Midbrain (tissue), 1 donor: ENCODE measurements at places on chromosomes 4 and X.

DNA sequence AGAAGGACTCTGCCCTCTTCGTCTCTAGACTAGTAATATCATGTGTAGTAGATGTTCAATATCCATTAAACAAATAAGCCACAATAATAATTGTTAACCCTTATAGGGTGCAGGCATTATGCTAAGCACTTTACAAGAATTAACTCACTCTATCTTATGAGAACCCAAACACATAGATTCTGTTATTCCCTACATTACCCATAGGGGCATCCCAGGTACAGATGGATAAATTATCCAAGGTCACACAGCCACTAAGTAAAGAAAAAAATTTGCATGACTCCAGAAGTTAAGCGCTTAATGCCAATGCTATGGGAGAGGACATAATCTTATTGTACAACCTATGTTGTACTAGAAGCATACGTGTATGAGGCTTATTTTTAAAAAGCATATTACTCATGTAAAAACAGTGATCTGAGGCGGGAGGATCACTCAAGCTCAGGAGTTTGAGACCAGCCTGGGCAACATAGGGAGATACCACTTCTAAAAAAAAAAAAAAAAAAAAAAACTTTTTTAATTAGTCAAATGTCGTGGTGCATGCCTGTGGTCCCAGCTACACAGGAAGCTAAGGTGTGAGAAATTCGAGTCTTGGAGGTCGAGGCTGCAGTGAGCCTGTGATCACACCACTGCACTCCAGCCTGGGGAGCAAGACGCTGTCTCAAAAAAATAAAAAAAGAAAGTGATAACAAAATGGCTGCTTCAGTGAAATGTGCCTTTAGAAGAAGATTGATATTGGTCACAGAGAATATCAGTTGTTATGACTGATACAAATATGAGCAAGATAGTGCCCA is 13.6 kb downstream of the LDB2 start:
- no peak for DNase-seq

GRCh38 chrX:118751950-118752783 is 24.8 kb downstream of the IL13RA1 start:
- DNase-seq, result no peak

DNA sequence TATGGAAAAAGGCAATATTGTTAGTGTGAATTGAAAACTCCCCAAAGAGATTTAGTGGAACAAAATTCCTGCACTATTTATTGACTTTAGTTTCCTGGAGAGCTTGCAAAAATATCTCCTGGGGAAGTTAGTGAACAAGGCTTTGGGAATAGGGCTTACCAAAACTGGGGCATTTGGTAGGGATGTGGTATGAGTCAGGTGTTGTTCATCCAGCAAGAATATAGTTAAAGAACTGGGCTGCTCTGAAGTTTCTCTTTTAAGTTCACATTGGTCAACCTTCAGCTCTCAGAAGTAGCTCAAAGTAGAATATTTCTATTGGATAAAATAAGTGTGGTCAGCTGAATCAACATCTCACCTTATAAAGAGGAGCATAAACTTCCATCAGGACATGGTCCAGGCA is 185.0 kb downstream of the CPE start:
- DNase-seq, result no peak

GRCh38 chr4:150244600-150244999 is 166.4 kb downstream of the DCLK2 start:
- no peak for DNase-seq

GRCh38 chr4:125125276-125125675 is 189.5 kb upstream of the FAT4 start:
- DNase-seq, result no peak

DNA sequence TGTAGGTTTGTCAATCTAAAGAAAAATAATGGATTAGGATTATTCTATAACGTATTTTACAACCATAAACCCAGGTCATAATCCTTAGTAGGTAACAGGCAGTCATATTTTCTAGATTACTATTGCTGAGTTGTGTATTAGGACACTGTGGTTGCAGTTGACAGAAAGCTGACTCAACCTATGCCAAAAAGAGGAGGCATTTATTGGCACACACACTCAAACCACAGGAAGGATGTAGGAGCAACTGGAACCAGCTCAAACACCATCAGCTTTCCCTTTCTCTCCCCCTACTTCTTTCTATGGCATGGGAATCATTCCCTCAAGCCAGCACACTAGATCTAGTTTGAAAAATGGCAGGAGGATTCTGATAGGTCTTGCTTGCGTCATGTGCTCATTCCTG is 136.4 kb upstream of the FAM9C start:
- DNase-seq, result no peak
